HFF-Myc (cell line): ENCODE measurements at places on chromosomes 13 and 19.
A peak's percentile ranks its signal among the peaks of the same experiment; 100 is the strongest.

DNA sequence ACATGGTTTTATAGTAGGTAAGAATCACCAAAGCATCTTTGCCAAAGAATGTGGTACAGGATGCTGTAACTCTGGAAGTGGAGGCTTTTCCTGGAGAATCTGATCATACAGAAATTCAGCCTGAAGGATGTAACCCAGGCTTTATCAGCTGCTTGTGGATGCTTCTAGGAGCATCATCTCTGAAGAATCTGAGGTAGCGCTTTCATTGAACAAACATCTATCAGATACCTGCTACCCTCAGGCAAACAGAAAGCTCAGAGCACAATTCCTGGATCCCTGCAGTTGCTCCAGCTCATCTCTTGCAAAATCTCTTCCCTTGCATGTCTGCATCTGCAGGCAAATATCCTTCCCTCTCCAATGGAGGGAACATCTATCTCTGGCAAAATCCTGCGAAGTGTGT lies 9.3 kb downstream of the FAM124A start:
- DNase-seq = no peak

GRCh38 chr19:827710-828321 lies at the start of gene AZU1:
Gene AZU1 (plus strand): TSS chr19:827837. CDS start chr19:827847, 10 bp downstream.
- no peak for DNase-seq

GRCh38 chr13:77827332-77827731 lies 91.3 kb downstream of the EDNRB start:
- DNase-seq = no peak

DNA sequence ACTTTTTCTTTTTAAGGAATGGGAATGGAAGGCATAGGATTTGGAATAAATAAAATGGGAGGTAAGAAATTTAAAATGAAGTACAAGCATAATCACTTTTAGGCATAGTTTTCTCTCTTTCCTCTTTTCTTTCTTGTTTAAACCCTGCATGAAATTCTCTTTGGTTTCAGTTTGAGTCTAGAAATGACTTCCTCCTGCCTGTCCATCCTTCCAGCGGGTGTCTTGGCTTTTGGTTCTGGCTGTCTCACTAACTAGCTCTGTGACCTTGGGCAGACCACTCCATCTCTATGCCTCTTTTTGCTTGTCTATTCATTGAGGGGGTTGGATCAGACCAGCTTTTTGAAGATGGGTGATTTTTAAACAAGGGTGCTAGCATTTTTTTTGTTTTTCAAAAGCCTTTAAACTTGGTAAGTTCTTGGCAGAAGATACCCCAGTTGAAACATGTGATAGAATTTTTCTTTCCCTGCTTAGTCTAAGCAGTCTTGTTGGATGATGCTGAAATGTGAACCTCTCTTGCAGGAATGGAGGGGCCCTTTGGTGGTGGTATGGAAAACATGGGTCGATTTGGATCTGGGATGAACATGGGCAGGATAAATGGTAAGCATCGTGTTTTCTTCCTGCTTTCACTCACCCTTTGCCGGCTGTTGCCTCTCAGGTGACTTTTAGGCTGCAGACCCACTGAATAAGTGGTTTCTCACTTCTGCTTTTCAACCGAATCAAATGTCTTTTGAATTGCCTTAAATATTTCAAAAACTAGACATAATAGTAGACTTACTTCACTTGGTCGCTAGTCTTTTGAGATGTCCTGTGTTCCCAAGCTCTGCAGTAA lies 28.6 kb downstream of the PRAM1 start:
- no peak for DNase-seq

DNA sequence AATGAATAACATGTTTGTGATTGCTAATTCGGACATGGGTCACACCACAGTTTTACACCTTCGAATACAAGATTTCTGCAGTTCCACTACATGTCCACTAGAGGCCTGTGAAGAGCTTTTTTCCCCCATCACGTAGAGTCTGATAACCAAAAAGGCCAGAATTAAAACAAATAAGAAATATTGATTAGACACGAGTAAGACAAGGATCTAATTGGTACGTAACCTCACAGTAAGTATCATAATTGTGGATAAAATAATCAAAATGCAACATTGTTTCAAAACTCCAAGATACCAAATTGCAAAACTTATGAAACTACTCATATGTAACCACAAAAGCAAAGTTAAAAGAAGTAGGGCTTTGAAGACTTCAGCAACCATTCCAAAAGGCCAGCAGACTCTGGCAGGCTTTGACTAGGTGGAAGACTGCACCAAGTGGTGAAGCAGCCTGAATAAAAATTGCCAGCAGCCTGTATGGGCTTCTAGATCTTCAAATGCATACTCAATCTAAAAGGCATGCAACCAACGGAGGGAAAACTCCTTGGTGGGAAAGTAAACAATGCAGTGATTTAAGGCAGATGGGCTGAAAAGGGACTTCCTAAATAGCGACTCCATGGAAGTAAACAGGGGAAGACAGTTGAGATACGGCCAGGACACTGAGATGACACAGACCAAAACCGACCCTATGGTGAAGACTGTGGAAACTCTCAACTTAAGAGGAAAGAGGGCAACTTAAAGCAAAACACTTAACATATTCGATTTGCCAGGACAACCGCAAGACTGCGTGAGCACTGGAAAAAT lies 56.7 kb downstream of the STARD13 start:
- DNase-seq = no peak

DNA sequence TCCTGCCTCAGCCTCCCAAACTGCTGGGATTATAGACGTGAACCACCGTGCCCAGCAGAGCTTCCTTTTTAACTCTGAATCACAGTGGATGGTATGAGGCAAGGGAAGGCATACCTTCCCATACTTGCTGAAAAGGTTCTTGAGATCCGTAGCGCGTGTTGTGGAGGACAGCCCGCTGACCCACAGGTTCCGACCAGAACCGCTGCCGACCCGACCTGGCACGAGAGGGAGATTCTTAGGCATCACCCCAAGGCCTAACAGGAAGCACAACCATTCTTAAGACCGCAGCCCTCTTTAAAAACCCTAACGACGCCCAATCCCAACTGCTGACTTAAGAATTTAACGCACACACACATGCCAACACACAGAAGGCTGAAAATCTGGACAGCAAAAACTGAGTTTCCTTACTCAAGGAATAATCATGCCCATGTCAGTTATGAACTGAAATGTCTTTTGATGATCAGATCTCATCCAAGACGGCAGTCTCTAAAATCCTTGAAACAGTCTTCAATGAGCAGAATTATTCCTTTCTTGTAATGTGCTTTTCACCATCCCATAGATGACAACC lies 12.6 kb downstream of the SAFB2 start:
- DNase-seq = no peak

- DNase-seq = no peak
These were observed 293.6 kb downstream of the TDRD3 start for GRCh38 chr13:60690604-60691003.

GRCh38 chr13:80830431-80830830 lies 489.5 kb upstream of the SPRY2 start:
- no peak for DNase-seq

DNA sequence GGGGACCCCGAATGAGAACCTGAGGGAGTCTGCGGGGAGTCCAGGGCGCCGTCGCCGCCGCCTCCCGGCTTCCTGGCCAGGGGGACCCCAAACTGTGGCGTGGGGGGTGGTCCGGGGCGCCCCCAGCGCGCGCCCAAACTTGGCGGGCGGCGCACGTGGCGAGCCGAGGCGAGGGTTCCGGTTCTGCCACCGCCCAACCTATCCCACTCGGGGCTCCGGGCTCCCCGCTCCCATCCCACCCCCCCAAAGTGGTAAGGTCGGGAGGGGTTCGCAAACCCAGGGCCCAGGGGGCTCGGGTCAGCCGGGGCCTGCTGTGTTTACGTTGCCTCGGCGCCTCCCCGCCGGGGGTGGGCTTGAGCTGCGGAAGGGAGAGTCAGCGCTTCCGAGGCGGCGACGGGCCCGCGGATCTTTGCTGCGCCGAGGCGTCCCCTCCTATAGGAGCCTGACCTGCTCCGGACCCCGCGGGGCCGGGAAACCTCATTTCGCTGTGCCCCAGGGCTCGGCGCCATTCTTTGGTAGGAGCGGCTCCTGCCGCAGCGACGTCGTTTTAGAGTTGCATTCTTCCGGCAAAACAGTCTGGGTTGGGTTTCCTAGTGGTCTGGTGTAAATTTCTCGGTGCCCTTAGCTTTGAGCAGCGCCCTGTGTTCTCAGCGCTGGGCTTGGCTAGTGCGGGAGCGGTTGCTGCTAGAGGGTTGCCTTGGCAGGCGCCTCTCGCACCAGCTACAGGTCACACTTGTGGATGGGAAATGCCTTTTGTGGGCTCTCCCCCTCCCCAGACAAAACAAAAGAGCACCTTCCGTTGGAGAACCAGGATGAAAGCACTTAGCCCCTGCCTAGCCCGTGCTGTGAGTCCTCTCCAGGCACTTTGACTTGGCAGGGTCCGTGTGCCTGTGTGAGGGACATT lies 1.2 kb downstream of the DAZAP1 start:
- DNase-seq = no peak

- DNase-seq = no peak
These were observed 86.7 kb upstream of the GPR12 start for GRCh38 chr13:26847281-26847680.

DNA sequence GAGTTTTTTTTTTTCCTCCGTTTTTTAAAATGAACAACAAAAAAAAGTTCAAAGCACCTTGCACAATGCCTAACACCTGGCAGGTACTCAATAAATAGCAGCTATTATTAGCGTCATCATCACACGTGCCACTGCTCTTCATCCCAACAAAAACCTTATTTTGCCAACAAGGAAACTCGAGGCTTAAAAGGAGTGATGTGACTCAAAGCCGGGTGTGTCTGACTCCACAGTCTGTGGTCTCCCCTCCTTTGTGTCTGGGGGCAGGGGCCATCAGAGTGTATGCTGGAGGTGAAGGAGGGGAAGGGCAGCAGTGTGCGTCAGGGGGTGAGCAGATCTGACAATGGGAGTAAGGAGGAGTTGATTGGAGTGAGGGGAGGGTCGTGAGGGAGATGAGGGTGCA lies 34.1 kb upstream of the POU2F2 start:
- DNase-seq = no peak

- DNase-seq = no peak
These were observed 23.9 kb upstream of the LPAR6 start for GRCh38 chr13:48436661-48437288.

DNA sequence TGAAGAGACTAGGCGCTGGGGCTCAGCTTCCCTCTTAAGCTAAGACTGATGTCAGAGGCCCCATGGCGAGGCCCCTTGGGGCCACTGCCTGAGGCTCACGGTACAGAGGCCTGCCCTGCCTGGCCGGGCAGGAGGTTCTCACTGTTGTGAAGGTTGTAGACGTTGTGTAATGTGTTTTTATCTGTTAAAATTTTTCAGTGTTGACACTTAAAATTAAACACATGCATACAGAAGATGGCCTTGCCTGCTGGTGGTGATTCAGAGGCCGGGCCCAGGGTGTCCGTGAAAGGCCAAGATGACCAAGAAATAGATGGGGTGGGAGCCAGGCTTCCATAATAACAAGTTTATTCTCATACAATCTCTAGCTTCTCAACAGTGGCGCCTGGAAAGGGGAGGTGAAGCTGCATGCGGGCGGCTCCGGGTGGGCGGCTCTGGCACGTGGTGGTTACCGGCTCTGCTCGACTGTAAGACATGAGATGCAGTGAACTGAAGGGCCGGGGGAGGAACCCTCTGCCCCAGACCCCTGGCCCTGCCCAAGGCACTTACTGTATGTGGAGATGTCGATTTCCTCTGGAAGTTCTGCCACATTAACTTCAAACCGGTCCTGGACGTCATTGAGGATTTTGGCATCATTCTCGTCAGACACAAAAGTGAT lies 10.5 kb downstream of the DDX39A start:
- no peak for DNase-seq

- no peak for DNase-seq
These were observed 46.7 kb downstream of the OR10H4 start for GRCh38 chr19:15995536-15995935.

DNA sequence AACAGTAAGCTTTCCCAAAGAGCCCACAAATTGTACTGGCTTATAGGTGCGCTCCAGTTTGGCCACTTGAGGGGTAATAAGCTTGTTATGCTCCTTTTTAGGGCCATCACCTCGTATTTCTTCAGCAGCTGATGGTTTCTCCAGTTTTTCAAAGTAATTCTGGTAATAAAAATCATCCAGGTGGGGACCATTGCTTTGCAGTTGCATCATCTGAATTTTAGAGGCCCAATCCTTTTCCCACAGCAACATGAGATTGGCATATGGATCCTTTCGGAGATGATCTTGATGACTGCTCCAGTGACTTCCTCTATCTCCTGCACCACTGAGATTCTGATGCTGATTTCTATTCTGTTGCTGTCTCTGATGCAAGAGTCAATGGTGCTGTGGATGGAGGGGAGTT lies 27.1 kb downstream of the ZNF546 start:
- DNase-seq = no peak

- DNase-seq = peak; percentile 53
These were observed 37.1 kb upstream of the RNF113B start for GRCh38 chr13:98214008-98214643.

GRCh38 chr13:21328836-21329477 lies 130.1 kb downstream of the ZDHHC20 start:
- DNase-seq = no peak

GRCh38 chr13:75145927-75146326 lies 336.0 kb downstream of the TBC1D4 start:
- DNase-seq = peak; percentile 37

DNA sequence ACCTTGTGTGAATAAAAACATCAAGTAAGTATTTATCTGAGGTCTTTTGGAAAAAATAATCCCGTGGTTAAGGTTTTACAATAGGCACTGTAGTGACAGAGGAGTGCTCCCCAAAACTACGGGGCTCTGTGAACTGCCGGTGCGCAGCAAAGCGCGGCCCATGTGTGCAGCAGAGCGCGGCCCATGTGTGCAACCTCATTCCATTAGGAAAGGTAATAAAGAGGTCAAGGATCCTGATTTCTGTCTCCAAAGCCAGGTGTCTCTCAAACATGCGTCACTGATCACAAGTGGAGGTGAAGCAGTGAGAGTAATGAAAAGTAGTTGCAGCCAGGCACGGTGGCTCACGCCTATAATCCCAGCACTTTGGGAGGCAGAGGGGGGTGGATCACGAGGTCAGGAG lies 58.7 kb downstream of the MRPL57 start:
- DNase-seq = no peak

- no peak for DNase-seq
These were observed 8.5 kb upstream of the STK24 start for GRCh38 chr13:98585398-98585754.

GRCh38 chr13:27276188-27276587 lies 5.6 kb downstream of the RASL11A start:
- no peak for DNase-seq

DNA sequence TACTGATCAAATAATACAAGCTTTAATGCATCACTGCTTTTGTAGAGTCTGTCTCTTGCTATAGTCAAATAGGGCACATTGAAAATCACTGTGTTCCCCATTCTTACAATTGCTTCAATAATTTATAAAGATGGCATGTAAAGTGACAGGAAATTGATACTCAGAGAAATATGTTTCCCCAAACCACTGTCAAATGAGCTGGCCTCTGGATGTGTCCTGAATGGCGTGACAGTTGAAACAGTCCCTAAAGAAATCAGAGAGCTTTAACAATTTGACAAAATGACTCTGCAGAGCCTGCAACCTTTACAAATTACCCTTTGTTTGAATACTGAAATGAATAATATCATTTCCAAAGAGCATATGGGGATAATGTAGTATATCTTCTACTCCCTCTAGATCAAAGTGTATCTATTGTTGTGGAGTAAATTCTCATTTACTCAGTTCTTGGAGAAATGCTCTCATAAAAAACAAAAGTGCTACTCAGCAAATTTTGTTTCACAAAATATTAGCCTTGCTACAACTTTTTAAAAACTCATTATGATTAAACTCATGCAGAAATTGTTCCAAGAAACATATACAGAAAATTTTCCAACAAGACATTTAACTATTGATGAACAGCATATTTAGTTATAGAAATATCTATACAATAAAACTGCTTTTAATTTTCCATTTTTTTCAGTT lies 763.2 kb upstream of the SPRY2 start:
- no peak for DNase-seq
